Hematopoietic multipotent progenitor cell (in vitro differentiated cells): ENCODE measurements at places on chromosomes 2 and 18. TPM values are rescaled to one million over a fixed set of nuclear protein-coding genes. Genes with fewer than 3 reads are reported as not detected.
A peak's percentile ranks its signal among the peaks of the same experiment; 100 is the strongest.

NTSR2 gene
- total RNA-seq: not detected

C2orf80 gene
- not detected for total RNA-seq

ALK gene
- under 0.01 TPM for total RNA-seq

ANKRD29 gene
- total RNA-seq: under 0.01 TPM

MARCO gene
- total RNA-seq: under 0.01 TPM

TUBA4B gene
- not detected for total RNA-seq

IL36RN gene
- total RNA-seq: not detected

CYRIA gene
- 4.0 TPM for total RNA-seq

COL3A1 gene
- total RNA-seq: not detected

FAM110C gene
- total RNA-seq: under 0.01 TPM

EMILIN1 gene
- 31.2 TPM for total RNA-seq

TCF4 gene
- 127 TPM for total RNA-seq

ASXL2 gene
- total RNA-seq: 8.1 TPM

B4GALT6 gene
- 12.1 TPM for total RNA-seq

EHD3 gene
- 18.9 TPM for total RNA-seq

CGREF1 gene
- total RNA-seq: 9.2 TPM

CXCR2 gene
- under 0.01 TPM for total RNA-seq

SH3RF3 gene
- 0.54 TPM for total RNA-seq

- DNase-seq: no peak
Observed at GRCh38 chr18:34352385-34353163, 127.9 kb upstream of the NOL4 start.

GRCh38 chr2:54332386-54332785, 76.4 kb upstream of the TSPYL6 start:
- DNase-seq: no peak

DNA sequence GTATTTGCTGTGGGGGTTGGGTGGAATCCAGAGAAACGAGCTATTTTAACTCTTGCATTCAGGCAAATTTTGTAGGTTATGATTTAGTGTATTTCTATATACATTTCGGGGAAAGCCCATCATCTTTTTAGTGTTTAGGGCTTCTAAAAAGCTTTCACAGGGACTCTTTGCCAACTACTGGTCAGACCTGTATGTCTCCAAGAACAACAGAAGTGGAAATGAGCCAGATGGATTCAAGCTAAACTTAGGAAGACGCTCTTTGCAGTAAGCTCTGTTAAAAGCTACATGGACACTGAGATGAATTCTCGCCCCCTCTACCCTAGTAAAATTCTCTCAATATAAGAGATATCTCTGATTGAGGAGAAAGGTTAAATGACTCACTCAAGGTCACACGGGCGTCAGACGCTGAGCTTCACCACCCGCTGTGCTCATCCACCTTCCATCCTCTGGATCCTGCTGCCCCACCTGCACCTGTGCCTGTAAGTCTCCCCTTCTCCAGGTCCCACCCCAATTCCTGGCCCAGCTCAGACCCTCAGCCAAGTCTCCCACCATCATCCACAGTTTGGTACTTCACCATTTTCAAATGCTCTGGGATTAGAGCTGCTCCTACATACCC, 85.6 kb downstream of the MARCHF4 start:
- no peak for DNase-seq

GRCh38 chr18:42078711-42079110, 123.7 kb downstream of the PIK3C3 start:
- peak; percentile 64 for DNase-seq

DNA sequence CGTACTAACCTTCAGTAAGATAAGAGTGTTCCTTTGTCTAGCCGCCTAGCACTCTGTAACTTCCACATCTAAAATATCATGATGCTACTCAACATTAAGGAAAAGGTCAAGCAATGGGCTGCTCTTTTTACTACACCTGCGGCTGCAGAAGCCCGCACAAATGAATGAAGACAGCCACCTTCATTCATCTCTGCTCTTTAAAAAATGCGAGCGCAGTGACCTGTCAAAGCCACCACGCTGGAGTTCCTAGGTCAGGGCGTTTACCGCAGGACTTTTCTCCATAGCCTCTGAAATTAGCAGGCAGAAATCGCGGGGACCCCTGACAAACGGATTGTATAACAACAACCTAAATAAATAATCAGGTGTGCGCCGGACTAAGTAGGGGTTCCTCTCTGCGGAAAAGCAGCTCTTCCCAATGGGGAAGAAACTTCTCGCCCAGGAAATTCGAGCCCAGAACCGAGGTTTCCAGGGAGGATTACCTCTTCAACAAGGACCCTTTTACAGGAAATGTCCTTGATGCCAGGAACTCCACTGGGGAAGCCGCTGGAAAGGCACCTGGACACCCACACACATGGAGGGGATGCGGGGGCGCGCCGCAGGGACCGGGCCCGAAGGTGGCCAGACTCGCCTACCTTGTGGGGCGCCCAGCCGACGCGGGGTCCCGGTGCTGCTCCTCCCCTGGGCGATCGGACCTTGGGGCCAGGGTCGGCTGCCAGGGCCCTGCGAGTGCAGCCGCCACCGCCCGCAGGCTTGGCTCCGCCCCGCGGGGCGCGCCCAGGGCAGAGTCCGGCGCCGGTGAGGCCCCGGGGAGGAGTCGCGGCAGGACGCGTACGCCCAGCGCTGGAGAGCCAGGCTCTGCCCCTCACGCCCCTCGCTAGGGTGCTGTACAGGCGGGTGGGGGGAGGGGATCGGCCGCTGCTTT, at the start of gene CCDC68:
Gene CCDC68, minus strand, starts transcription at position 758 of the 922 bp plus-strand sequence. CDS start 16,670 bp downstream, outside the sequence.
- DNase-seq: no peak

DNA sequence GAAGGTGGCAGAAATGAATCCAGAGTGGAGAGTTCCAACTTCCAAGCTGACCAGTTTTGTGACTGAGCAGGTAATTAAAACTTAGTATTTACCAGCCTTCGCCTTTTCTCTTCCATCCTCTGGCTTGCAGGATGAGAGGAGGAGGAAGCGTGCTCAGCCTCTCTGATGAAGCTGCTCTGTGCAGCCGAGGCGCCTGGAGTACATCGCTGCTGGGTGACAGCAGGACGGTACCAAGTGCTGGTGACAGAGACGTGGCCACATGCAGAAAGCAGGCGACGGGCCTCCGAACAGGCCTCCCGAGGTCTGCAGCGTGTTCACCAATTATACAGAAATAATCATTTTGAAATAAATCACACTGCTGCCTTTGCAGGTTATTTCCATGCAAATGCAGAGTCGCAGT, 95.0 kb downstream of the MBP start:
- DNase-seq: no peak

DNA sequence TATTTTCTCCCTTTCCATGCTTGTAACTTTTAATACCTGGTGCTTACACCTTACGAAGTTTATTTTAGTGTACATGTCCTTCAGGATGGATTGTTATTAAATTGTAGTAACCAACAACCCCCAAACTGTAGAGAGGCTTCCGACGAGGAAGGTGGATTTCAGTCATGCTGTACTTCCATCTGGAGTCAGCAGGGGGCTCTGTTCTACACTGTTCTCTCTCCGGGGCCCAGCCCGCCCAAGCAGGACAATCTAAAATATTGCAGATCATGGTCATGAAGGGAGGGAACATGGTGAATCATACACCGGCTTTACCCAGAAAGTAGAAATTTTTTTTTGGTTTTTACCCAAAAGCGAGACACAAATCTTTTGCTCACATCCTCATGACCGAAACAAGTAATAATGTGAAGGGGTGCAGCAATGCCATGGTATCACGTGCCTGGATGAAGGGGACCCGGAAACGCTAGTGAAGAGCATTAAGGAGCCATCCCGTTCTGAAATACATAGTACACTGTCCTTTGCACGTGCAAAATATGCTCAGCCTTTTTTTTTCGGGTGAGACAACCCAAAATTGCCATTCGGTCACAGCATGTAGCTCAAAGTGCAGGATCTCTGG, 884.8 kb downstream of the EPHA4 start:
- DNase-seq: peak; percentile 16

- no peak for DNase-seq
Observed at GRCh38 chr18:58497845-58498244, 131.0 kb downstream of the ALPK2 start.

GRCh38 chr2:88735853-88736252, 44.4 kb downstream of the RPIA start:
- DNase-seq: peak; percentile 15

DNA sequence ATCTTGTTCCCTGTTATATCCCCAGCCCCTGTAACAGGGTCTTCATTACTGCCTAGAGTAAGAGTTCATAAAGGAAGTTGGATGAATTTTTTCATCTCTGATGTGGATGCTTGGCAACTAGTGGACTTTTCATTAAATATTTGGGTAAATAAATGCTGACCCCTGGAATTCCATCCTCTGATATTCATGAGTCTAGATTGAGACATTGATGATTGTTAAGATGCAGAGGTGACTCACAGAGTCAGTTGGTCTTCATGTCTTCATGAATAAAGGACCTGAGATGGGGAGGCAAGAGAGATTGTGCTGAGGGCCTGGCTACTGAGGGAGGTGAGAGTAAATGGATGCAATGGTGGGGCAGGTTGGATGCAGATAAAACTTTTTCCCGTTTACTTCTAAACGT, 132.7 kb upstream of the NT5C1B start:
- no peak for DNase-seq

DNA sequence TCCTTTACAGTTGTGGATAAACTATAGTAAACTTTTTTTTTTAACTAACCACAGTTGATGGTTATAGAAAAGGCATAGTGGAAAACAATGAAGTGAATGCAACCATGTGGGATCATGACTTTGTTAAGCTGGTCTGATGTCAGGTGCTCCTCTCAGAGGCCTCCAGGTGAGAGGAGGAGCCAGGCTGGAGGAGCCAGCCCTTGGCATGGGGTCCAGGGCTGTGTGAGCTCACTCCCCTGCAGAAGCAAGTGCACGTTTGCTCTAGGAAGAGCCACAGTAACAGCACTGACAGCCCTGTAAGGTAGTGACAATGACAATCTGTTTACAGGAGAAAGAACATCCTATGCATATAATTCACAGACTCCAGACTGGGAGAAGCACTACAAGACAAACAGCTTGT, 5.7 kb downstream of the PPP1R7 start:
- no peak for DNase-seq

DNA sequence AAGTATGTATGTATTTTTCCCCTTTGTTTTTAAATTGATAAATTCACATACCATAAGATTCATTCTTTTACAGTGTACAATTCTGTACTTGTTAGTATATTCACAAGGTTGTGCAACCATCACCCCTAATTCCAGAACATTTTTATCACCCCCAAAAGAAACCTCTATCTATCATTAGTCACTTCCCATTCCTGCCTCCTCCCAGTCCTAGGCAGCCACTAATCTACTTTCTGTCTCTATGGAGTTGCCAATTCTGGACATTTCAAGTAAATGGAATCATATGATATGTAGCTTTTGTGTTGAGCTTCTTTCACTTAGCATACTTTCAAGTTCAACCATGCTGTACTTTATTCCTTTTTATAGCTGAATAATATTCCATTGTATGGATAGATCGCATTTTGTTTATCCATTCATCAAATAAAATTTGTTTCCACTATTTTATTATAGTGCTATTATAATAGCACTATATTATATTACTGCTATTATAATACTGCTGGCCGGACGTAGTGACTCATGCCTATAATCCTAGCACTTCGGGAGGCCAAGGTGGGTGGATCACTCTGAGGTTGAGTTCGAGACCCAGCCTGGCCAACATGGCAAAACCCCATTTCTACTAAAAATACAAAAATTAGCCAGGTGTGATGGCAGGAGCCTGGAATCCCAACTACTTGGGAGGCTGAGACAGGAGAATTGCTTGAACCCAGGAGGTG, 10.9 kb downstream of the STARD7 start:
- no peak for DNase-seq

- no peak for DNase-seq
Observed at GRCh38 chr2:207327513-207327912, 161.8 kb upstream of the KLF7 start.

DNA sequence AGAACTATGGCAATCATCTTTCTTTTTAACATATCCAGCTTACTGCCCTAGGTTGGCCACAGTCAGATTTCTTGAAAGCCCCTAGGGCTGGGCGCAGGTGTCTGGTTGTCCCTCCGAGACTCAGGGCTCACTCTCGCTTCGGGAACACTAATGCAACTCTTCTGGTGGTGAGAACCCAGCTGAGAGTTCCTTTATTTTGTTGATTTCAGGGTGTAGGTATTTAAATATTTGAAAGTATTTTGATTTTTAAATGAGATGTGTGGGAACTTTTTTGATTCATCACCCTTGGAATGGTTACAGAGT, 40.7 kb downstream of the INPP4A start:
- DNase-seq: no peak

- peak; percentile 58 for DNase-seq
Observed at GRCh38 chr2:96116879-96117533, 635 bp upstream of the ADRA2B start.

- DNase-seq: no peak
Observed at GRCh38 chr18:50726960-50727589, 92.7 kb downstream of the MRO start.

DNA sequence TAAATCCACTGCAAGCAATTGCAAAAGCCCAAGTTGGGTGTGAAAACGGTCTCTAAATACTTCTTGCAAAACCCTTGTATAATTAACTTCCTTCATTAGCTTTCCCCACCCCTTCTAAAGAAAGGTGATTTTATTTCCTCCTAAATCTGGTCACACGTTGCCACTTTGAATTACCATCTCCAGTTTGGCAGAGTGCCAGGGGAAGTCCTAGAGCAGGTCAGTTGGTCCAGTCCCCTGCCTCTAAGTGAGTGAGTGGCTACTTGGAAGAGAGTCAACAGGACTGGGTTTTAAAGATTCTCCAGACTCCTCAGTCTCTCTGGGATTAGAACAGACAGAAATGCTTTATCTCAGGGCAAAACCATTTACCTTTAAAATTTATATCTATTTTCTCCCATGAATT, 18.7 kb upstream of the LYPD6B start:
- no peak for DNase-seq

- DNase-seq: no peak
Observed at GRCh38 chr18:23560186-23560585, 26.1 kb downstream of the NPC1 start.

DNA sequence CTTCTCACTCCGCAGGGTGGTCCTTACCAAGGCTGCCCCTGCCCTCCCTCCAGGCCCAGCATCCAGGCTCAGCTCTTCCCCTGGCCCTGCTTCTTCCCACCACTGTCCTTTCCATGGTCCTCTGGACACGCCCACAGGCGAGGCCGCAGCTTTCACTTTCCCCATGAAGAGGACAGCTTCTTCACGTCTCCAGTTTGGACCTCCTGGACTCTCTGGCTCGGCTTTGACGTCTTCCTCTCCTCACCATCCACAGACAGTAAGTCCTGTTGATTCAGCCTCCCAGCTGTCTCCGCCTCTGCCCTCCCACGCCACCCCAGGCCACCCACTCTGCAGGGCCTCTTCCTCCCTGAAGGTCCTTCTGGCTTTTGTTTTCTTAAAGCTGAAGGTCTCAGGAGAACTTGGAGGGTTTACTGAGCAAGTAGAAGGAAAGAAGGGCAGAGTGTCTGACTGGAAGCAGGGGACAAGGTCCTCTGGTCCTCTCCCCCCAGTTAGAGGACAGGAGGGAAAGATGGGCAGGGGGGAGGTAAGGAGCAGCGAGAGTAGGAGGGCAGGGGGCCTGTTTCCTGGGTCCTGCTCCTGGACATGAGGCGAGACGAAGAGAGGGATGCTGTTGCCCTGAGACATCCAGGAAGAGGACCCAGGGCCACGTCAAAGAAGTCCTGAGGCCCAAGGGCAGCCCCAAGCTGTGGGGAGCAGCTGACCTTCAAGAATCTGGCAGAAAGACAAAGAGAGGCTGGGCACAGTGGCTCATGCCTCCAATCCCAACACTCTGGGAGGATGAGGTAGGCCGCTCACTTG, 24.7 kb upstream of the NMUR1 start:
- DNase-seq: no peak

GRCh38 chr2:36658277-36658748, 38.2 kb upstream of the VIT start:
- no peak for DNase-seq
